ENCODE measurements at places on chromosomes 6 and 20. TPM values are rescaled to one million over a fixed set of nuclear protein-coding genes. Genes with fewer than 3 reads are reported as not detected.

Gene IL17A
- not detected for total RNA-seq

Gene SERPINB1
- 17.9 TPM for total RNA-seq

Gene SIRPG
- not detected for total RNA-seq

Gene SIGLEC1
- 3.5 TPM for total RNA-seq

Gene PLEKHG1
- total RNA-seq, result 49.8 TPM

Gene SEL1L2
- not detected for total RNA-seq

Gene FOXQ1
- 2.2 TPM for total RNA-seq

Gene KCNS1
- 0.49 TPM for total RNA-seq

Gene GTF3C6
- 25.5 TPM for total RNA-seq

Gene GPR6
- not detected for total RNA-seq

Gene PLA2G7
- total RNA-seq, result 2.0 TPM

Gene SCUBE3
- total RNA-seq, result 2.4 TPM

Gene IL20RA
- total RNA-seq, result 10.7 TPM

Gene SAMD5
- 28.9 TPM for total RNA-seq

Gene TSHZ2
- total RNA-seq, result 10.1 TPM

Measured in skin of body (tissue), 3 donors.